Activated T-helper 9 cell treated with anti-CD3 and anti-CD28 coated beads, Interleukin-2, amount 50 U/mL, for 16 hours (primary cell): ENCODE measurements at places on chromosomes 7 and 10.
A peak's percentile ranks its signal among the peaks of the same experiment; 100 is the strongest.

DNA sequence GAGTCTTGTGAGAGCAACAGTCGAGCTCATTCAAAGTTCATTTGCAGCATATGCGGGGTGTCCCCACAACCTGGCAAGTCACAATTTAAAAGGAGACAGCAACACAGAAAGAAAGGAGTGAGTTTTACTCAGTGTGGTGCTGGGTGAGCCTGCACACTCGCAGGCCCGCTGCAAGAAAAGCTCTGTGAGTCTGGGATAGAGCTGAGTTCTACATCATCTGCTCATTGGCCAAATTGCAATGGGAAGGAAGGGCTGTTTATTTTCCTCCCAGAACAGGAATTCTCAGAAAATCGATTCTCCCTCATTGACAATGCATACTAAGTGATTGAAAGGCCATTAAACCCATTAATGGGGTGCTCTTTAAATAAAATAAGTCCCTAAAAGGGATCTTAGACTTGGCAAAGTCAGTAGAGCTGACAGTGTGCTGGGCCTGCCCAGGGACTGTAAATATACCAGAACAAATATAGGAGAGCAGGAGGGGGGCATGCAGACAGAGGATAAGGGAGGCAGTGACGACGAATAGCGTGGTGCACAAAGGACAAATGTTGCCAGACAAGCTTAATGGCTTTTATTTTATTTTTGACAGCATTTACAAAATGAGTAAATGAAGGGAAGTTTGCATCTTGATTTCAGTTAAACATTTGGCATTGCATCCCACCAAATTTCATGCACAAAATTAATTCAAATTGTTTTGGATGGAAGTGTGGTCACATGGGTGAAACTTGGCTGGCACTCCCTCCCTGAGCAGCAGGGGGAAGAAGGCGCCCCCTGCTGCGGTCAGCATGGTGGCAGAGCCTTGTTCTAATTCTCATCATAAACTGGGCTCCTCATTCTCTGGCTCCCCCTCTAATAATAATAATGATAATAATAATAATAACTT, 215.7 kb downstream of the SNX10 start:
- no peak for DNase-seq

DNA sequence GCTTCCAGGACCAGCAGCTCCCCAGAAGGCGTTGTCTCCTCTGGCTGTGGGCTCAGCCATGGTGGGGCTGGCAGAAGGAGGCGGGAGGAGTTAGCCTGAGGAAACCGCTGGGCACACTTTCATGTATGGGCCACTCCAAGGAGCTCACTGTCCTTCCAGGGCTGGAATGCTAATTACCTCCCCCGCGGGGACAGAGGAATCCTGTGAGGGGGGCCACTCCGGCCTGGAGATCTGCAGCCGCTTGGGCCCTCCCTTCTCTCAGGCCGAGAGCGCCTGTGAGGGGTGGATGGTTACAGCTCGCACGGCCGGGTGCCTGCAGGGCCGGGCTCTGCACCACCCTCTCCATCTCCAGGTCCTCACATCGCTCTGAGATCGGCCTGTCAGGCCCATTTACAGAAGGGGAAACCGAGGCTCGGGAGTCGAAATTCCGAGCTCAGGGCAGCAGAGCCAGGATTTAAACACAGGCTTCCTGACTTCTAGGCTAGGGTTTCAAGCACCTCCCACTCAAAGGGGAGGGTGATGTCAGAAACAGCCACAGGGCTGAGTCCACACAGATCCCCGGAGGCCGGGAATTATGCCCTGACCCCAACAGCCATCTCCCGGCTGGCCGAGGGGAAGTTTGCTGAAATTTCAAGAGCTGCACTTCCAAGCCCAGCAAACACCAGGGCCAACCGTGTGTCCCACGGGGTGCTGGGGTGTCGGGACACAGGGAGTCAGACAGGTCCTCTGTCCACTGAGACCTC, 59.1 kb downstream of the PDGFA start:
- no peak for DNase-seq

GRCh38 chr10:94316560-94316959, 46.2 kb downstream of the NOC3L start:
- no peak for DNase-seq

DNA sequence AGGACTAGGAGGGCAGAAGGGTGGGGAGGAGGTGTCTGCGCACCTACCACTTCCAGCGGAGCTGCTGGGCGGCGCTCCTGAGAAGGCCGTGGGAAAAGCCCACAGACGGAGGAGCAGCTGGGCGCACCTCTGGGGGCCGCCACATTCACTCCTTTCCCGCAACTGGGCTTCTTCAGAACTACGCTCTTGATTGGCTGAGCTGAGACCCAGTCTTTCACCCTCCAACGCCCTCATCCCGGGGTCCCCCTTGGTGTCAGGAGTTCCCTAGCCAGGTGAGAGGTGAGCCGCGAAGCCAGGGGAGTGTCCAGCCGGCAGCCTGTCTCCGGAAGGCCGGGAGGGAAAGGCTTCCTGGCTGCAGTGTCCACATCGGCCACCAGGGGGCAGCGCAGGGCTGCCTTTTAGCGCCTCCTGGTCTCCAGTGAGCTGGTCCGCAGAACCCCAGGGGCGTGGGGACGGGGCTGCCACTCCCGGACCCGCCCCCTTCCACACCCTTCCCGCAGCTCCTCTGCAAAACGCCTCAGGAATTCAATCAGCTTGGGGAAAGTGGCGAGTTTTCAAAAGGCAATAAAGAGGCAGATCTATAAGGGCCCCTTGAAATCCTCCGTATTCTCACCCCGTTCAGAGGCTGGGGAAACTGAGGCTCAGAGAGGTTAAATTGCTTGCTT, 98.8 kb downstream of the CHST15 start:
- peak; percentile 73 for DNase-seq

GRCh38 chr7:39845006-39845405, 105.0 kb upstream of the CDK13 start:
- DNase-seq: no peak

DNA sequence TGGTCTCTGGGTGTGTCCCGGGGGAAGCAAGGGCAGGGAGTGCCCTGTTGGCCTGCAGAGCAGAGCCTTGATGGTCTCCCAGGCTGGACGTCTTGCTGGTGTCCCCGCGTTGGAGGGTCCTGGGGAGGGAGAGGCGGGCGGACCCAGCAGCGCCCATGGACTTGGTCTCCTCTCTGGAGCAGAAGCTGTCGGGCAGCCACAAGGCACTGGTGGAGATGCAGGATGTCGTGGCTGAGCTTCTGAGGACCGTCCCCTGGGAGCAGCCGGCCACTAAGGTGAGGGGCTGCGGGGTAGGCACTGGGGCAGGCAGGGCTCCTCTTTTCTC, 20.9 kb downstream of the TTYH3 start:
- no peak for DNase-seq

DNA sequence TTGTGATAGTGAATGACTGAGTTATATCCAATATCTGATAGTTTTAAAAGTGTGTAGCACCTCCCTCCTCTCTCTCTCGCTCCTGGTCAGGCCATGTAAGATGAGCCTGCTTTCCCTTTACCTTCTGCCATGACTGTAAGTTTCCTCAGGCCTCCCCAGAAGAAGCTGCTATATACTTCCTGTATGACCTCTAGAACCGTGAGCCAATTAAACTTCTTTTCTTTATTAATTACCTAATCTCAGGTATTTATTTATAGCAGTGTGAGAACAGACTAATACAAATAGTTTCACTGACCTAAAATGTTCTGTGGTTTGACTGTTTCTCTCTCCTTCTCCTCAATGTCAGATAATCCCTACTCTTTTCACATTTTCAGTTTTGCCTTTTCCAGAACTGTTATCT, 321.3 kb upstream of the MBL2 start:
- no peak for DNase-seq

- DNase-seq: no peak
Measured at GRCh38 chr10:14010101-14010558, 320.6 kb downstream of the FRMD4A start.

DNA sequence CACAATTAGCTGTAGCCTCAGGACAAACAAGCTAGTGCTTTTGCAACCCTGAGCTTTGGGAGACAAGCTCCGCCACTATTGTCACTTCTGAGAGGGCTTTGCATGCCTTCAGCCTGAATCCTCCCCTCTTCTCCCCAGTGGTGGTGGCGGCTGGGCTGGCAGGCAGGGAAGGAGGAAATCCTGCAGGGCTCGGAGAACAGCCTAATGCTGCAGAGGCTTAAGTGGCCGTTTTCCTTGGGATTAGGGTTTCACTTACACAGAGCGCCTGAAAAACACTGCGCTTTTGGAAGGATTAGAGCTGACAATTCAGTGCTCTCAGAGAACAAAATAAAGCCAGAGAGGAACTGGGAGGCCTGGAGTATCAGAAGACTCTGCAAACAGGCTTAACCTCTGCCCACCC, 71.3 kb downstream of the PAX2 start:
- DNase-seq: no peak

GRCh38 chr7:44819292-44819691, 22.8 kb downstream of the PPIA start:
- no peak for DNase-seq
